ENCODE measurements at places on chromosomes 5 and 9.

- no peak for DNase-seq
Measured at GRCh38 chr5:91144491-91145332, 238.4 kb downstream of the ARRDC3 start.

DNA sequence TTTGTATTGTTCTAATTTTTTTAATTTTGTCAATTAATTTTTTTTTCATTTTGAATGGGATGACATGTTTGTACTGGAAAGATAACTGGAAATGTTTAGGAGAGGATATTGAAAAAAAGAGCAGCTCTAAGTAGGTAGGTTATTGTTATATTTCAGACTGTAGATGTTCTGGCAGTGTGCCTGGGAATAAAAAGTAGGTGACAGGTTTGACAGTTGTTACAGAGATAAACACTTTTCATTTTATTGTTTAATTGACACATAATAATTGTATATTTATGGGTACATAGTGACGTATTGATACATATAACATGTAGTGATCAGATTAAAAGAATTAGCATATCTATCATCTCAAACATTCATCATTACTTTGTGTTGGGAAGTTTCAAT lies 279.1 kb downstream of the ARRDC3 start:
- DNase-seq, result no peak

GRCh38 chr5:152978141-152978835 lies 512.2 kb upstream of the GRIA1 start:
- DNase-seq, result no peak

GRCh38 chr9:28888806-28889205 lies 1315.5 kb upstream of the C9orf72 start:
- DNase-seq, result no peak

DNA sequence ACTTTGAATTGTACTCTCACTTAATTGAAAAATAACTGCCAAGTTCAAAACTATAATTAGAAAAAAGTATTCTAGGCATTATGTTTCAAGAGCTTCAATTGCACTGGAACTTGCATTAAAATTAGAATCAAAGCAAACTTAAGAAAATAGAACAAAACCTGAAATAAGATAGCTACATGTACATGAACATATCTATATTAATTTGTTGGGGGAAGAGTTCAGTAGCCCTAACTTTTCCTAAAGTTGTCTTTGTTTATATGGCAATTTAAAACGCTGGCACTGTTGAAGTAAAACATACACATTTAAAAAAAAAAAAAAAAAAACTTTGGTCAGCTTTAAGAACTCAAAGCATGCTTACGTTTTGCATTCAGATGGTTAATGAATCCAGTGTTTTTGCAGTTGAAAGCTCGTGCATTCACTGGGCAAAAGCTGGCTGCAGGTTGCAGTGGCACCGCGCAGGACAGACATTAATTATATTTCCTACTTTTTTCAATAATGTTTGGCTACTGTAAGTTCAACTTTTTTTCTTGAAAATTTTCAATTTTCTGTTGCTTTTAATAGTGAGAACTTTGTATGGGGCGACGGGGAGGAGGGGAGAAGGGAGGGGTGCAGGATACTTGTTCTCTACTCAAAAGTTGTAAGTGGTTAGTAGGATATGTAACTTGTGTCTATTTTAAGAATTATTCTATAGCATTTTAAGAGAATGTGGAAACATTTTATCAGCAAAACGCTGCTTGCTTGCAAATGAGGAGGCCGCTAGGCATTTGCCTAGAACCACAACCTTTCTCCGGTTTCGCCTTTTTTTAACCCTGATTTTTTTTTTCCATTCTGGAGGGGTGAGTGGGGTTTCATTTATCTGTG lies 3.9 kb downstream of the NR2F1 start:
- no peak for DNase-seq

DNA sequence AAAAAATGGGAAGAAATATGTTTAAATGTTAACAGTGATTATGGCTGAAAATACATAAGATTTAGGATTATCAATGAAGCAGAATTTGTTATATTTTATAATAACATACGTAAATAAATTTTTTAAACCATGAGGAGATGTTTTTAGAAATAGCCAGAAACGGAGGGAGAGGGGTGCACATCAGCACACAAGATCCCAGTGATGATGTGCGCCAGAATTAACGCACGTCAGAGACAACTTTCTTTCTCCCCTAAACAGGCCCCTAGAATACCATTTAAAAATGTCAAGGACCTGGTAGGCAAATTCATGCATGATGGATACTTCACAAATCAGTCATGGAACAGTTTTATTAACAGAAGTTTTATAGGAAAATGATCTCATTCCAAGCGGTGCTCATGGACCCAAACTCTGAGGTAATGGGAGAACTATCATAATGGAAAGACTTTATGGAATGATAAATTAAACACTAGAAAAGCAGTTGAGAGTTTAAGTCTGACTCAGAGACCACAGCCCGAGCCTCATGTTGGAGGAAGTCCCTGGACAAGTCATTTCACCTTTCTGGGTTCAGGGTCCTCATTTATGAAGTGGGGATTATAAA lies 258.9 kb upstream of the GAS1 start:
- DNase-seq, result no peak

- DNase-seq, result no peak
Measured at GRCh38 chr5:41151564-41151963, 61.8 kb downstream of the C6 start.

DNA sequence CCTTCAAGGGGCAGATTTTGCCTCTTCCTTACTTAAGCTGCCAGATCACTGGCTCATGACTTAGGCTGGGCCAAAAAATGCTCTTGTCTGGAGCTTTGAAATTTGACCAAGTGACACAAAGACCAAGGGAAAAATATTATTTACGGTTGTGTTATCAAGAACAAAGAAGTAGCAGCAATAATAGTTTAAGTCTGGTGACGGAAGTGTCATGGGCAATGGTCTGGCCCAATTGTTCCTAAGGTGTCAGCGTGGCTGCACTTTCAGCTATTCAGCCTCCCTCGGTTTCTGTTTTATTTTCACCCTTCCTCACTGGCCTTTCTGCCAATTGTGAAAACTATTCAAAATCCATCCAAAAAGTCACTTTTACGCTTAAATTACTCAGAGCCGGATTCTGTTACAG lies 185.3 kb downstream of the CDH18 start:
- no peak for DNase-seq

DNA sequence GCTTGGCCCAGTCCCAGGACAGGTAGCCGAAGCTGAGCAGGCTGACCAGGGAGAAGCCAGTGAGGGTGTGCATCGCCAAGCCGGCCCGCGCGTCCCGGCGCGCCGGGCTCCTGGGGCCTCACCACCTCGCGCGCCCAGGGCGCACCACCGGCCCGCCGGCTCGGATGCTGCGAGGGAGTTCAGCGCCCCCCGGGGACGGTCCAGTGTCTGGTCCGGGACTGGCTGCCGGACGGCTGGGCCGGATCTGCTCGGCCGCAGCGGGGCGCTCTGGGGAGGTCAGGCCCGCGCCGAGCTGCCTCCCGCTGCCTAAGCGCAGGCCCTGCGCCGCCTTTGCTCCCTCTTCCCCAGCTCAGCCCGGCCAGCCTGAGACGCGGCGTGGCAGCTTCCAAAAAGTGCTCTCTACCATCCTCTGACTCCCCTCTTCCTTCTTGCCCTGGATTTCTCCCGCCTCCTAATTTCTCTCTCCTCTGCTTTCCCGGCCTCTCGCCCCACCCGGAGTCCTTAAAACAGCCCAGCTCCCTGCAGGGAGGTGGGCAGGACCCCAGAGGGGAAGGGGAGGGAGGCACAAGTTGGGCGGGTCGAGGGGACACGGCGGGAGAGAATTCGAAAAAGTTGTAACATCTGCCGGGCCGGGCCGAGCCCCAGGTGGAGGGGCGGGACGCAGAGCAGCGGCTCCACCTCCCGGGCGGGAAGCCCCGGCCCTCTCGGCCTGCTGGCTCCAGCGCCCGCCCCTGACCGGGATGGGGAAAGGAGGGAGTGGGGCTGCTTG lies at the start of gene ARSI:
Gene ARSI, minus strand, starts transcription at position 605 of the 769 bp plus-strand sequence. Its CDS starts 532 bp downstream, at position 73.
- no peak for DNase-seq

- DNase-seq, result no peak
Measured at GRCh38 chr9:27427272-27427643, 96.8 kb upstream of the IFNK start.

DNA sequence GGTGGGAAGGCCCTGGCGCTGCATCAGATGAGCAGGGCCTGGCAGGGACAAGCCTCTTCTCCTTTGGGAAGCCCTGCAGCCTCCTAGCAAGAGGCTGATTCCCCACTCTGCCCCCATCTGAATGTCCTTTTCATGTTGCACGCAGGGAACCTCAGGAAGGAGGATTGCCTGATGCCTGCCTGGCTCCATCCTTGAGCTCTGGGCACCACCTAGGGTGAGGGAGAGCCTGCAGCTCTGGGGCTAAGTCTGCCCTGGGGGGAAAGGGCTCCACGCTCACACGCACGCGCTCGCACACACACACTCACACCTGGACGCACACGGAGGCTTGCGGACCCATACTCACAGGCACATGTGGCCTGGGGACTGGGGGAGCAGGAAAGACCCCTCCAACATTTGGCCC lies 86.6 kb downstream of the LMX1B start:
- DNase-seq, result no peak

GRCh38 chr5:57262541-57262940 lies 88.7 kb downstream of the GPBP1 start:
- no peak for DNase-seq

DNA sequence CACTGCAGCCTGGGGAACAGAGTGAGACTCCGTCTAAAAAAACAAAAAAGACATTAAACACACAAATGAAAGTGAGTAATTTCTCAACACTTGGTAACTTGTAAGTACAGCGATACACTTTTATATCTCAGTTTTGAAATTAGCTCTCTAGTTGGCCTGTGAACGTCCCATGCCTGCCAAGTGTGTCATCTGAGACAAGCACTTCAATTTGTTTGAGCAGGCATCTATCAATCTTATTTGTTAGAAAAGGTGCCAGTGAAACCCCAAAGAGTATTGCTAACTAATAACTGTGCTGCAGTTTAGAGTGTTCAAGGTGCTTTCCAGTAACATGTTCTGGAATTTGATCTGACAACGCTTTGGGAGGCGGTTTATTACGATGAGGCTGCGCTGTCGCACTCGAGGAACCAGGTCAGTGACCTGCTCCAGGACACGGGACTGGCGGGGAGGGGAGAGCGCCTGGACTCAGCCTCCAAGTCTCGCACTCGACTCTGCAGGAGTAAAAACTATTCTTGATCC lies 1.1 kb upstream of the SPIN1 start:
- no peak for DNase-seq

DNA sequence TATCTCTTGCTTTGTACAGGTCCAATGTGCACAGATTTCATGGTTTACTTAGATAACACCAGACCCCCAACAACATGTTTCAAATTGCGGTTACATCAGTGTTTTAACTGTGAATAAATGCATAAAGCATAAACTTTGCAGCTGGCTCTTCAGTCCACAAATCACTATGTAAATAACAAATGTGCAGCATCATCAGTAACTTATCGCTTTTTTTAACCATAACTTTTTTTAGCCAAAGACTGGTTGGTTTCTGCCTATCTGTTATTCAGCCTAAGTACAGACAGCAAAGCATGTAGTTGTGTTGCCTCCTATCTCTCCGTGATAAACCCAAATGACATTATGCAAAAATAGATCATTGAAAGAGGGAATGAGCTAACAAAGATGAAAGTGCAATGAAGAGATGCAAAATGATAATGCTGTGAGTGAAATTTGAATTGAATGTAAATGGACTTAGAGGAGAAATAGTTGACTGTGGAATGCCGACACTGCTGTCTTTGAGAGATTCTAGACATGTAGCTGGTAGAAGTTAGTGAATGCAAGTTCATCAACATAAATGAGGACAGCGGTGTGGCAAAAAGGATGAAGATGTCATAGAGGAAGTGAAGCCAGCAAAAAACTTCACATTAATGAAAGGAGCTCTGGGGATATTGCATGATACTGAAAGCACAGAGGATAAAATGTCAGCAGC lies 108.8 kb downstream of the PDE8B start:
- no peak for DNase-seq

DNA sequence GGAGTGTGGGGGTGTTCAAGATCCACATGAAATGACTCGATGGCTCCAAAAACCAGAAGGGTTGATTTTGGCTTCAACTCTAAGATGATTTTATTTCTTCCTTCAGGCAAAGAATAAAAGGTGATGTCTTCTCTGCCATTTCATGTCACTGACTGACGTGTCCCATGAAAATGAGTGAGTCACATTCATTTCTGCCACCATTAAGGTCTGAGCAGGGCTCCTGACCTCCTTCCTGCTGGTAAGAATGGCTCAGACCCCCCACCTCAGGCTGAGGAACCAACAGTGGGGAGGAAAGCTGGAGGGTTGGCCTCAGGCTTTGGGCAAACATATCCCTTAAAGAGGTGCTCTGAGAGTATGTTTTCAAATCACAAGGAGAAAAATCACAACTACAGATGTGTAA lies 53.9 kb upstream of the ZNF354A start:
- no peak for DNase-seq

All from activated CD8-positive, alpha-beta memory T cell treated with anti-CD3 and anti-CD28 coated beads, Interleukin-2, amount 50 U/mL, for 4 hours (primary cell).